Activated T-helper 9 cell treated with anti-CD3 and anti-CD28 coated beads, Interleukin-2, amount 50 U/mL, for 16 hours (primary cell): ENCODE measurements at places on chromosomes 1 and 21.

DNA sequence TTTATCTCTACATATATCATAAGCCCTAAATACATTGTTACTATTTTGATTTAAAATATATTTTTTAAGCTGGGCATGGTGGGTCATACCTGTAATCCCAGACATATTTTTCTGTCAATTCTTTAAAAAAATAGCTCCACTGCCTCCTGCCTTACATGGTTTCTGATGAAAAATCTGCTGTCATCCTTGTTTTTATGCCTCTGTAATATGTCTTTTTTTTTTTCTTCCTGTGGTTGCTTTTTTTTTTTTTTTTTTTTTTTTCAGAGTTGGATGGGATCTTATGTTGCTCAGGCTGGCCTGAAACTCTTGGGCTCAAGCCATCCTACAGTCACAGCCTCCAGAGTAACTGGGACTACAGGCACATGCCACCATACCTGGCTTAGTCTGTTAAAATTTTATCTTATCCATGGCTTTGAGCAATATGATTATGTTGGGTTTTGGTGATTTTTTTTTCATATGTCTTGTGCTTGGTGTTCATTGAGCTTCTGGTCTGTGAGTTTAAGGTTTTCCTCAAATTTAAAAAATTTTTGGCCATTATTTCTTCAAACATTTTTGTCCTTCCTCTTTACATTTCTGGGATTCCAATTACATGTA is 12.4 kb upstream of the EDARADD start:
- no peak for DNase-seq

DNA sequence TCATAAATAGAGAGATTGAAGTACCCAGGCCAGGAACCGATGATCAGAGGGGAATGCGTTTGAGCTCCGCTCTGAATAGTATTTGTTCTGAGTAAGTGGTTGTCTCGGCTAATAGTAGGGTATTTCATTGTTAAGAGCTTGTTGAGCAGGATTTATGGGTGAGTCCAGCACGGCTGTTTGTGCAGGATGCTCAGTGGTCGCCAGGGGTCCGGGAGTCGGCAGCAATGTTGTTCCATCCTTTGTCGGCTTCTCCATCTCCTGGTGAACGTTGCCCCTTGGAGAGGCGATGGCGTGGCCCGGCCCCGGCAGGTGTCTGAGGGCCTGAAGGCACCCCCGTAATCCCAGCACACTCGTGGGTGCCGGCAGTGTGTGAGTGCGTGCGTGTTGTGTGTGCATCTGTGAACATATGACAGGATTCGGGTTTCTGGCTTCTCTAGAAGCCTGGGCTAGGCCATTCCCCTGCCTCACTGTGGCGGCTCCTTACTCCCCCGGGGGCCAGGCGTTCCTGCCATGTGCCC is 160.8 kb upstream of the ARHGEF16 start:
- DNase-seq, result no peak

GRCh38 chr1:93735722-93736121 is 54.1 kb upstream of the BCAR3 start:
- DNase-seq, result no peak

GRCh38 chr1:112537456-112537855 is 28.7 kb downstream of the WNT2B start:
- no peak for DNase-seq

- DNase-seq, result no peak
These were observed 16.3 kb upstream of the OR10K1 start for GRCh38 chr1:158445376-158445775.

GRCh38 chr1:227560393-227561173 is 2.8 kb upstream of the ZNF678 start:
- no peak for DNase-seq

DNA sequence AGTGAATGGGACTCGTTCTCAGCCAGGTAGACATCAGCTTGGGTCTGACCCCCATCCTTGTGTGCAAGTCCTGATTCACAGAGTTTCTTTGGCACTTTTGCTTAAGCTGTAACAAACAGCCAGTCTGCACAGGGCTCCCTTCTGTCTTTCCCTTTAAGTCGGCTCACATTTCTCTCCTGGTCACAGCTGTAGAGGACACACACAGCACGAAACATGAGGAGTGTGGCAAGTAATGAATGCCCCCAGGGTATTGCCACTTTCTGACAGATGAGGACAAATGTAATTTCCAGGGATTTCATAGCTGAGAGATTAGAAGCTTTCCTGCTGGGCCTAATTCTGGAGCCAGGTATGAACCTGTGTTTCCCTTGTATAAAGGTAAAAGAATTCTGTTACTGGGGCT is 423.5 kb downstream of the KIF26B start:
- DNase-seq, result no peak

DNA sequence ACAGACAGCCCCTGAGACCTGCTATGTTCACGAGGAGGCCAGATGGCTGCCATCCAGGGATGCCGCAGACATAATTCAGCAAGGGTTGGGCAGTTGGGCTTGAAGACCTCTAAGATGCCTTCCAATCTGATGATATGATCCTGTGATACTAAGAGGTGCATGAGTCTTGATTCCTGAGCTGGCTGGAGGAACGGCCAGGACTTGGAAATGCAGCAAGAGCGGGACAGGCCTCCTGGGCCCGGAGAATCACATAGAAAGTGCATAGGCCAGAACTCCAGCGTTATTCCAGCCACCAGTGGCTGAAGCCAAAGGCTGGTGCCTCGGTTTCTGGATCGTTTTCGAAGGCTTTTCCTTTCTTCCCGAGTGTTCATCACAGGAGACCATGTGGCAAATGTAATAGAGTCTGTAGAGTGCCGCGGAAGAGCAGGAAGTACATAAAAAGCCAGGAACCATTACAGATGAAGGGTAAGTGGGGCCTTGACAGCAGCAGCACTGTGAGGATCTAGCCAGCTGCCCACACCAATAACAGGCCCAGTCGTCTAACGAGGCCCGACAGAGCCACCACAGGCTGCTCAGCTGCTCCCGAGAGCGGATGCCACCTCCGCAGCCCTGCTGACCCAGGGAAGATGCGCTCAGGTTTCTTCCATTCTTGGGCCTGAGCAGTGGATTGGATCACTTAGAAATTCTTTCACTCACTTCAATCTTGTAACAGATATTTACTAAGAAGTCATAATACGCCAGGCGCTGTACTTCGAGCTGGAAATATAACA is 14.0 kb upstream of the LHX4 start:
- no peak for DNase-seq

DNA sequence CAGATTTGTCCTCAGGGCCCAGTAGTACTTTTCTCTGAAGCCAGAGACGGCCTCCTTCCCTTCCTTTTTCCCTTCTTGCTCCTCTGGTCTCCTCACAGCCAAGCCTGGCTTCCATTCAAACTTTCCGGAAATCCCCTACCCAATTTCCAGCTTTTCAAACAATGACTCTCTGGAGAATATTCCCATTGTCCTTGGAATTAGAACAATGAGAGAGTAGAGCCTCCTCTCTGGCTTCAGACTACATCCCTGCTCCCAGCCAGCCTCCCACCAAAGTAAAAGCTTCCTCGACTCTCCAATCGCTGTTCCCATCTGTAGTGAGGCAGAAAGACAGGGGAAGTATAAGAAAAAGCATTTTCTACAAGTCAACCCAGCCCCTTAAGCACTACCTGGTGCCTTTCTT is 77.7 kb upstream of the SOX13 start:
- no peak for DNase-seq

GRCh38 chr1:35369922-35370671 is 101.6 kb downstream of the ZMYM4 start:
- no peak for DNase-seq

- DNase-seq, result no peak
These were observed 77.9 kb downstream of the TENT5C start for GRCh38 chr1:117683571-117684285.
